ENCODE measurements at places on chromosomes 5 and 9. TPM values are rescaled to one million over a fixed set of nuclear protein-coding genes. Genes with fewer than 3 reads are reported as not detected.

The QRFP gene
- total RNA-seq = not detected

The NAIP gene
- 5.0 TPM for total RNA-seq

The ADAMTS16 gene
- not detected for total RNA-seq

The PCDHB9 gene
- total RNA-seq = 0.16 TPM

The WDR31 gene
- 2.8 TPM for total RNA-seq

The LIFR gene
- total RNA-seq = 19.5 TPM

The PDZD2 gene
- 0.09 TPM for total RNA-seq

The FOXD4 gene
- total RNA-seq = 0.16 TPM

The LCNL1 gene
- total RNA-seq = 0.16 TPM

The MAMDC2 gene
- 0.52 TPM for total RNA-seq

The PCDHB1 gene
- total RNA-seq = not detected

The WDR38 gene
- not detected for total RNA-seq

The TRPM6 gene
- total RNA-seq = under 0.01 TPM

The DOK3 gene
- total RNA-seq = 1.1 TPM

The TMOD1 gene
- 0.16 TPM for total RNA-seq

The CDH10 gene
- not detected for total RNA-seq

The SLC36A3 gene
- total RNA-seq = not detected

The LEAP2 gene
- total RNA-seq = 0.34 TPM

The COMMD10 gene
- total RNA-seq = 14.3 TPM

The SH3RF2 gene
- 0.79 TPM for total RNA-seq

The CAMK4 gene
- 3.5 TPM for total RNA-seq

The GFPT2 gene
- total RNA-seq = 63.4 TPM

The TMEM174 gene
- not detected for total RNA-seq

The SPINK5 gene
- total RNA-seq = 0.09 TPM

The BAAT gene
- not detected for total RNA-seq

The THG1L gene
- total RNA-seq = 56.4 TPM

The PRRT1B gene
- not detected for total RNA-seq

The TAF1L gene
- total RNA-seq = under 0.01 TPM

The SAP30L gene
- total RNA-seq = 21.1 TPM

The SARDH gene
- 4.6 TPM for total RNA-seq

The COL23A1 gene
- total RNA-seq = under 0.01 TPM

The PITX1 gene
- total RNA-seq = 4.1 TPM

The SIT1 gene
- not detected for total RNA-seq

The MSX2 gene
- 0.79 TPM for total RNA-seq

The ADRB2 gene
- 0.32 TPM for total RNA-seq

The TSLP gene
- total RNA-seq = 2.5 TPM

The PDE4D gene
- total RNA-seq = 18.9 TPM

The LAMC3 gene
- 0.09 TPM for total RNA-seq

The TLE1 gene
- total RNA-seq = 32.0 TPM

The PDE6A gene
- total RNA-seq = not detected

The GARIN3 gene
- not detected for total RNA-seq

The ARL14EPL gene
- total RNA-seq = 0.69 TPM

The IARS1 gene
- total RNA-seq = 195 TPM

The SLC25A2 gene
- not detected for total RNA-seq
